ENCODE measurements at places on chromosomes 5 and 9.
A peak's percentile ranks its signal among the peaks of the same experiment; 100 is the strongest.

DNA sequence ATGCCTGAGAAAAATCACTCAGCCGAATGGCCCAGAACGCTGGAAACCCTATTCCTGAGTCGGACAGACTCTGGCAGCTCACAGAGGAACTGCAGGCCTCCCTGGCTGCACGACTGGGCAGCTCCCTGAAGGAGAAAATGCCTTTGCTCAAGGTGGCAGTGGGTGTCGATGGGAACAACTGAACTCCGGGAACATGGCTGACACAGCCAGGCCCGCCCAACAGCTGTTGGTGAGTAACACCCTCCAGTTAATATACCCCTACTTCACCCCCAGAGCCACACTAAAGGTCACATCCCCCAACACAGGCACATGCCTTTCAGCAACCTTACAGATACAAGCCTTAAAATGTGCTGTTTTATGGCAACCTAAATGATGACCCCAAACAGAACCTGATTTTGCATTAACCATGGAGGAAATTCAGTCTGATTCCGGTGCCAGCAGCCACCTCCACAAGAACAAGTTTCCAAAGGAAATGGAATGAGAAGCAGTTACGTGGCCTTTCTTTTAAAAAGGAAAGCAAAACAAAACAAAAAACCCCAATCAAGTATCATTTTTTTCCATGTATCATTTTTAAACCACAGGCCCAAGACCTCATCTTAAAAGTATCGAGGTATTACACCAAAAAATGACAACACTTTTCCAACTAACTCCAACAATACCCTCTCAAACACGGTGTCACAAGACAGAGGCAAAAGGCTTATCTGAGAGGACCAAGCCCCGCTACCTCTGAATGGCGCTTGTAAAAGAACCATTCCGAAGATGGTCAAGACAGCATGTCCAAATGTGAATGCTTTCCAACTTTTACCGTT, 3.1 kb downstream of the KLF9 start:
- no peak for DNase-seq

DNA sequence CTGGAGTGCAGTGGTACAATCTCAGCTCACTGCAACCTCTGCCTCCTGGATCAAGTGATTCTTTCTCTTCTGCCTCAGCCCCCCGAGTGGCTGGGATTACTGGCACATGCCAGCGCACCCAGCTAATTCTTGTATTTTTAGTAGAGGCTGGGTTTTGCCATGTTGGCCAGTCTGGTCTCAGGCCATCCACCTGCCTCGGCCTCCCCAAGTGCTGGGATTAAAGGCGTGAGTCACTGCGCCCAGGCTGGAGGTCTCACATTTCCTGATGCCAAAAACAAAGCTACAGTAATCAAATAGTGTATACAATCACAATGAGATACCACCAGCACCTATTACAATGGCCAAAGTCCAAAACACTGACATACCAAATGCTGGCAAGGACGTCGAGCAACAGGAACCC, 51.1 kb downstream of the TTLL11 start:
- DNase-seq: no peak

DNA sequence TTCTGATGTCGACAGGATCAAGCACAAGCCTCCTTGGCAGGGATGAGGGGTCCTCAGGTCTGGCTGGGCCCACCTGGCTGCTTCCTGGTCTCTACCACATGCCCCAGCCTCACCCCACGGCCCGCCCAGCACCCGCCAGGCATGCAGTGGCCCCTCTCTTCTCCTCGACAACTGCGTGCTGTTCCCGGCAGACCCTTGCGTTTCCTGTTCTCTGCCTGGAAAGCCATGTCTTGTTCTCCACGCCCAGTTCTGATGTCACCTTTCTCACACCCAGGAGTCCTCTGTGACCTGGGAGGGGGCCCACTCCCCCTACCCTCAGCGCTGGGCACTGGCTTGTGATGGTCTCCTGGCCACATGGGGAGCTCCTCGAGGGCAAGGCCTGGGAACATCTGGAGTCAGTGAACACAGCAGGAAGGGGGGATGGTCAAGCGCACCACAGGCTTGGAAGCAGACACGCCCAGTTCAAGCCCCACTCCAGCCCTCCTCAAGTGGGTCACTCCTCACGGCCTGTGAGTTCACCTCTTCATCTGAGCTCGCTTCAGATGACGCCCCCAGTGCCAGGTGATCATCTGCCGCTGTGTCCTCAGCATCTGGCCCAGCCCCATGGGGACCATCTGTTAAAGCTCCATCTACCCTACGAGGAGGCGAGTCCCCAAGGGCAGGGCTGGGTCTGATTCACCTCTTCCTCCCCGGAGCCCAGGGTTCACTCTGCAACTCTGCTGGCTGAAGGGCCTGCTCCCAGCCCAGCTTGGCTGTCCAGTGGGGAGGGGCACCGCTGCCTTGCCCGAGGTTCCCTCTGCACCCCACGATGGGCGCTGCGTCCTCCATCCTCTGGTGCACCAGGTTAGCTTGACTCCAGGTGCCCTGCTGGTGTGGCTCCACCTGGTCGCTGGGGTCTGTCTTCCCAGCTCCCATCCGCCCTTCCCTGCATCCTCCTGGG, 133.2 kb upstream of the PHYKPL start:
- DNase-seq: no peak

GRCh38 chr9:37324691-37325490, 97.6 kb upstream of the GRHPR start:
- DNase-seq: peak; percentile 83

DNA sequence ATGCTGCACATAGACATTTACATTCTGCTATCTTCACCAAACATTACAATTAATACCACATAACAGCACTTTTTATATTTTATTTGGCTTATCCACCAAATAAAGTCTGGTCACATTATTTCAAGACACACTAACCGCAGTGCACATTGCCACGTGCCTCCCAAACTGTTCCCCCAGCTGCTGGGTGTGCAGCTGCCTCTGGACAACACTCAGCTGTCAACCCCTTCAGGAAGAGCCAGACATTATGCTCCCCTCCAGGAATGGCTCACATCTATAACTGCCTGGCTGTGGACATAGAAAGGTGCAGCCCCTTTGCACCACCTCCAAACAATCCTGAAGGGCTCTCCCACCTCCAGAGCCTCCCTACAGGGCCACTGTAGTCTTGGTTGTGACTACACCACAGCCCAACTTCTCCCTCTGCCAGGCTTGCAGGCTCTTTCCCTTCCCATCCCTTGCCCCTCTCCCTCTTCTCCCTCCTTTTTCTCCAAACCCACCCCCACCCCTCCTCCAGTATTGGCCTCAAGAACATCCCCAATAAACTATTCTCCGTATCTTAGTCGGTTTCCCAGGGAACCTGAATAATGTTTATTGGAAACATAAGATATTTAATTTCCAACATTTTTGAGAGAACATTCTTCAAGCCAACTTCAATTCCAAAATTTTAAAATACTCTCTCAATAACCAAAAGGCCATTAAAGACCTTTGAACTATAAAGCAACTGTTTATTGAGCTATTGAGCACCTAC, 372.3 kb downstream of the CTNND2 start:
- DNase-seq: no peak

DNA sequence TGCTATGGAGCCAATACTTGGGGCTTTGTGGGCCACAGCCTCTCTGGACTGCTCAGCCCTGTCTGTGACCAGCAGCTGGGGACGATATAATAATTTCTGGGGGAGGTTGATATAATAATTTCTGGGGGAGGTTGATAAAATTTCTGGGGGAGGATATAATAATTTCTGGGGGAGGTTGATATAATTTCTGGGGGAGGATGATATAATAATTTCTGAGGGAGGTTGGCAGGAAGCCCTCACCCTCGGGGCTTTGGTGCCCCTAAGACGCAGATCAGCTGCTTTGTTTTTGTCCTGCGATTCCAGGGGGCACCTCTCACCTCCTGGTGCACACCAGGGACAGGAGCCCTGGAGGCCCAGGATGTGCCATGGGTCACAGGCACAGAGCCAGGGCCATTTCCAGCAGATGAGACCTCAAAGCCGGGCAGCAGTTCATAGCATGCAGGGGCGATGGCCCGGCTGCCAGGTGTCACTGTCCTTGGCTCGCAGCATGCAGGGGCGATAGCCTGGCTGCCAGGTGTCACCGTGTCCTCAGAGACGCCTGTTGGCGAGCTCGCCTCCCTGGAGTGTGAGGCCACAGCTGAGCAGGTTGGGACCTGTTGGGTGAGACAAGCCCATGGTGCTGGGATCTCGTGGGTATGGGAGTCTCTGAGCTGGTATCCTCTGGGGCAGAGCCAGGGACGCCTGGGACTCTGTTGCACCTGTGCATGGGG, 3.8 kb upstream of the TOR4A start:
- DNase-seq: no peak

GRCh38 chr5:118862596-118862995, 125.8 kb downstream of the DTWD2 start:
- no peak for DNase-seq

DNA sequence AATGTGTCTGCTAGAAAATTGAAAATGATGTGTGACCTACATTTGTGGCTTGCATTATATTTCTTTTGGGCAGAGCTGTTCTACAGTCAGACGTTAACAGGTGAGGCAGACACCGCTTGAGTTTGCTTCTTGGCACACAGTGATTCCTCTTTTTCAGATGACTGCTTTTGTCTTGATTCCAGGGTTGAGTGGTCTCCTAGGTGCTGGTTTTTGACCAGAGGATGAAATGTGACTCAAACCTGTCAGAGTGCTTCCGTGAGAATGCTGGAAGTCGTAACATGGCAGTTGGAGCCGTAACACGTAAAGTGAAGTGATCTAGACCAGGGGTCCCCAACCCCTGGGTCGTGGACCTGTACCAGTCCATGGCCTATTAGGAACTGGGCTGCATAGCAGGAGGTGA, 28.3 kb upstream of the NDFIP1 start:
- DNase-seq: no peak

- DNase-seq: no peak
Observed at GRCh38 chr9:35603506-35603985, 1.5 kb upstream of the TESK1 start.

DNA sequence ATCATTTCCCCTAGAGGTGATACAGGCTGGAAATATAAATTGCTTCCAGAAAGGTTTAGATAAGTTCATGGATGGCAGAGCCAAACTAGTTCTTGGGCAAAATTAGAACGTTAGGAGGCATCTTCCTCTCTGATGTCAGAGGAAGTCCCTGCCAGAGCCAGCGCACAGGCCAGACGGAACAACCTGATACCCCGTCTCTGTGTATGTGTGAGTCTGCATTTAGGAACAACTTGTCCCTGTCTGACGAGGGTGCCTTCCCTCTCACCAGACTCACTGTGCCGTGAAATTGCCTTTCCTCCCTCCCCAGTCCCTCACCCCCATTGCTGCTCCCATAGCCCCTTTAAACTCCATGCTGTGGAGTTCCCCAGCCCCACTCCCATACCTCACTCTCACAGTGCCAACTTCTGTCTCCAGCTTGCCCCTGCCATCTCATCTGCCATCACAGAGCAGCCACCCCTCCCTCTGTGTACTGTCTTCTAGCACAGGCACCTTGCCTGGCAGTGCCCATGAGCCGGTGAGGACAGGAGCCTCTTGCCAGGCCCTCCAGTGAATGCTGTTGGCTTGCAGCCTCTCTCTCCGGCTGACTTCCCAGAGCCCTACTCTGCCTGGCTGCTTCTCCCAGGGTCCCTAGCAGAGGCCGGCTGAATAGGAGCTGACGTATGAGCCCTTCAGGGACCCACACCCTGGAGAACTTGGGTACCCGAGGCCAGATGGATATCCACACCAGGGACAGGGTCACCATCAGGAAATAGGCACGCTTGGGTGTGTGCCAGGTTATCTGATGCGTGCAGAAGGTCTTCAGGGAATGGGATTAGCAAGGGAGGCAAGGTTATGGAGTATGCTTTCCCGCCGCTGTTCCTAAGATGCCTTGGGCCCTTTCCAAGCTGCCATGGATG, 26.7 kb downstream of the UNC5A start:
- DNase-seq: no peak

Data from NCI-H2227 treated with DMSO at 0.1 percent for 48 hours (cell line).